Stimulated activated CD8-positive, alpha-beta memory T cell treated with anti-CD3 and anti-CD28 coated beads, Interleukin-7, amount 100 ng/mL, for 1 hour (primary cell): ENCODE measurements at places on chromosomes 3 and 15.

- DNase-seq = no peak
Measured at GRCh38 chr15:77527164-77527778, 105.4 kb downstream of the LINGO1 start.

DNA sequence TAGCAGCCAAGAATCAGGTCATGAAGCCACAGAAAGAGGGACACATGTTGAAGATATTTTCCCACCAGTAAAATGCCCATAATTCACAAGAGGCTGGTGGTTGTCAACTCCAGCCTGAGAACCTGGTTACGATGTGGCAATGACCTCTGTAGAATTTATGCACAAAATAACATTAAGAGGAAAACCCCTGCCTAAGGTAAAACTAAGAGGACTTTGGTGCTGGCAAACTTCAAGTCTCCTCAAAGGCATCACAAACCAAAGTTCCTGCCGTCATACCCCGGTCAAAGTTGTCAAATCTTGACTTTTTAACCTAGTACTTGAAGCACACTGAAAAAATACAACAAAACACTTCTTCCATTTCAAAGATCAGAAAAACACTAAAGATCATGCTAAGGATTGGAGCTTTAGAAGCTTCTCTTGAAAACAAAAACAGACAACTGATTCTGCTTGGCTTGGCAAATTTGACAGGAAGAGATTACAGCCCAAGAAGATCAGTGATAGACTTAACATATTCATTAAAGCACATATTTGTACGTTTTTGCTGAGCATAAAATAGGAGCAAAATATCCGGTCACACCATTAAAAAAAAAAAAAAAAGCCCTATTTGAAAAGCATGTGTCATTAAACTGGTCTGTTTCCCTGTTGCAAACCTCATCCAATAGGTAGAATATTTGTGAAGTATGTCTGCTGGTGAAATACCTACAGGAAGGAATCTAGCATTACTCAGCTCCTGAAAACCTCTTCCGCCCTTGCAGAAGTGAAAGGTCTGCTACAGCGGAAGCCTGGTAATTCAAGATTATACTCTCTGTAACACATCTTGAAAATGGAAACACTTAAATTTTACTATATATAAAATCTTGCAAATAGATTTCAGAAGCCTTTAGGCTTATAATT, 22.8 kb downstream of the EIF4E3 start:
- DNase-seq = no peak

DNA sequence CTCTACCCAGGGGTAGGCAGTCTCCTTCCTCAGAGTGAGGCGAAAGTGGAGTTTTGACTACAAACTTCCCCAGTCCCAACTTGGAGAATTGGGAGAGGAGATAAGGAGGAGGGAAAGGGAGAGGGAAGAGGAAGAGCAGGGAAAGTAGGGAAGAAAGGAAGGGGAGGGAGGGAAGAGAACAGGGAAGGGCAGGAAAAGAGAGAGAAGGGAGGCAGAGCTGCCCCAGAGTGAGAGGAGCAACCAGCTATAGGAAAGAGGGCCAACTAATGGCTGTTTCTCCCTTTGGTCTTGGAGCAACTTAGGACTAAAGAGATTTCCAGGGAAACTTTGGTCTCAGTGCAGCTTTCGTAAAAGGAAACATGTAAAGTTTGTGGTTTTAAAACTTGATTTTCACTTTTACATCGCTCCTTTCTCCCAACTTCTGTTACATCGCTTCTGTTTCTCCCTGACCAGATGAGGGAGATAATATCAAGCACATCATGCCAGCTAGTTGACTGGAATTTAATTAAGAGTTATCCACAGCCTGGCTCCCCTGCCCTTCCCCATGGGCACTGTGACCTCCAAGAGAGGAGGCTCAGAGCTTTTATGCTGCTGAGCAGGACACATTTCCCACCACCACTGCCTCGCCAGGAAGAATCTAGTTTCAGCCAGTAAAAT, 1.4 kb downstream of the CA12 start:
- no peak for DNase-seq

- no peak for DNase-seq
Measured at GRCh38 chr3:99637016-99637367, 1.4 kb upstream of the COL8A1 start.

DNA sequence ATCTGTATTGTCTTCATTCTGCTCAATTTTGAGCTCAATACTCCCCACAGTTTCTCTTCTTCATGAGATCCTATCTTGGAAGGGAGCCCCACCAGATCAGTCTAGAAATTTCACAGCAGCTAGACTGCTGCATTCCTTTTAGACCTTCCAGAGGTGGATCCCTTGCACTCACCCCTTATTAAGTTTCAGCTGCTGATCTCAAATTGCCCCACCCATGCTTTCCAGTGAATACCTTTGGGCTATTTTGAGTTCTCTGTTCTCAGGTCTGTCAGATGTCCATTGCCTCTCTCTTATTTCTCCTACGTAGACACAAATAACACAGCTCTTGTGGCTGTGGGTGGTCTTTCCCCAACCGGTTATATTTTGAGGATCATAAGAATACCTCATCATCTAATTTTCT, 60.8 kb downstream of the GPR156 start:
- DNase-seq = no peak

DNA sequence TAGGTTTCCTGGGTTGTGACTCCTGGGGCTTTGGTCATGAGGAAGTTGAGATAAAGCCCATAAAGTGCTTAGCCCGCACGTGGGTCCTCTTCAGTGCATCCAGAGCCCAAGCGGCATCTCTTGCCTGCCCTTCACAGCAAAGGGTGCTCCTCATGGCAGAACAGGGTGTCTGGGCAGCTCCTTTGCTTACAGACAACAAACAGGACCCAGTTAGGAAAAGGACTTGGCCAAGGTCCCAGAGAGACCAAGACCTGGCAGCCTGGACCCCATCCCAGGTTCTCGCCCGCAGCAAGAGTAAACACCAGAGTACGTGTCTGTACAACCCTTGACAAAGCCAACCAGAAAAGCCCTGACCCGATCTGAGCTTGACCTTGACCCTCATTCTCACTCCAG, 27.0 kb downstream of the ALS2CL start:
- DNase-seq = no peak

GRCh38 chr15:59946084-59946483, 58.0 kb upstream of the FOXB1 start:
- DNase-seq = no peak

- no peak for DNase-seq
Measured at GRCh38 chr3:45207446-45207845, 18.6 kb downstream of the TMEM158 start.

- DNase-seq = no peak
Measured at GRCh38 chr3:117486719-117487716, 777.4 kb downstream of the TUSC7 start.

DNA sequence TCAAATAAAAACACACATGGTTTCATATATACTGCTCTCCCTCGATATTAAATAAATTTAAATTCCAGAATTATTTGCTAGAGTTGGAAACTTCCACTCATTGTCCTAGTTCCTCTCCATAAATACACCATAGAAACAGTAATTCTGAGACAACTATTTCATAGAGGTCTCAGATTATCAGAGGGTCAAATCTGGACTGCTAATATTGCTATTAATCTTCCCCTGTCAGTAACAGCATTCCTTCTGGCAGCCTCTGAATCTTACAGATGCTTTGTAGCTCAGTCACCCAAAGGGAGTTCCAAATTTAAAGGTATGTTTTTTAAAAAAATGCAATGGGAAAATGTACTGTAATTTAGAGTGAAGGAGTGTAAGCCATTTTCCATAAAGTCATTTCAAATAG, 428.8 kb downstream of the PYDC2 start:
- DNase-seq = no peak

GRCh38 chr3:36864180-36865053, 80.4 kb downstream of the TRANK1 start:
- no peak for DNase-seq

GRCh38 chr3:27596921-27597320, 112.7 kb upstream of the SLC4A7 start:
- no peak for DNase-seq

- DNase-seq = no peak
Measured at GRCh38 chr3:21665444-21666100, 85.4 kb downstream of the ZNF385D start.
